ENCODE measurements at places on chromosomes 12 and 14. TPM values are rescaled to one million over a fixed set of nuclear protein-coding genes. Genes with fewer than 3 reads are reported as not detected.

DNA sequence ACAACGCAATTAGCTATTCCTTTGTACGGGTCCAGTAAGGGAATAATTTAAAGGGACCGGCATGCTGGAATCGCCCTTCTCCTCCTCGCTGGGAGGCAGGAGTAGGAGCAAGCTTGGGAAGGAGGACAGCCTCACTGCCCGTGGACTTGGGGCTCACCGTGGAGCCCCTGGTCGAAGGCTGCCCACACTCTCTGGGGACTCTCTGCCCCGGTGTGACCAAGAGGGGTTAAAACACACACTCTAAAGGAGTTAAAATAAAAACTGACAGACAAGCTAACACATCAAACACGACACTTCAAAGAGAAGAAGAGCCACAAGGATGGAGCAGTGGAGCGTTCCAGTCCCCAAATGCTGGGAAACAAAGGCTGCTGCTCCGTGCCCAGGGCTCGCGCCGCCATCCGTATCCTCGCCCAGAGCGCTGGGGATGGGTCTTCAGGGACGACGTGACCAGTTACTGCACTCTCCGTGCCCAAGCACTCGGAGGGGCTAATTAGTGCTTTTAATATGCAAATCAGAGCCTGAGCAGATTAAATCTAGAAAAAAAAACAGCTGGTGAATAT lies 123.3 kb downstream of the PAPOLA start:
- H3K27ac ChIP-seq, result no peak overlapping the region
- H3K36me3 ChIP-seq, result no peaks in the 10 kb centered on the region
- no peaks in the 10 kb centered on the region for H3K4me1 ChIP-seq
- H3K4me3 ChIP-seq, result no peak overlapping the region
- peak; percentile 35 for DNase-seq
- H3K27me3 ChIP-seq, result peaks cover 14% of the 10 kb centered on the region

GRCh38 chr12:69894800-69895383 lies 69.9 kb downstream of the MYRFL start:
- no peak for DNase-seq
- no peak overlapping the region for H3K4me3 ChIP-seq
- H3K36me3 ChIP-seq, result no peaks in the 10 kb centered on the region

- no peaks in the 10 kb centered on the region for H3K27me3 ChIP-seq
- no peaks in the 10 kb centered on the region for H3K36me3 ChIP-seq
- H3K4me3 ChIP-seq, result no peak overlapping the region
- no peak for DNase-seq
- no peak overlapping the region for H3K27ac ChIP-seq
Observed at GRCh38 chr12:74790931-74791330, 253.3 kb downstream of the ATXN7L3B start.

GRCh38 chr12:9064815-9065606 lies 50.7 kb downstream of the A2M start:
- H3K4me3 ChIP-seq, result peak overlapping the region; percentile 83
- peak; percentile 57 for DNase-seq
- peaks cover 11% of the 10 kb centered on the region for H3K4me1 ChIP-seq
- H3K27ac ChIP-seq, result peak overlapping the region; percentile 65

DNA sequence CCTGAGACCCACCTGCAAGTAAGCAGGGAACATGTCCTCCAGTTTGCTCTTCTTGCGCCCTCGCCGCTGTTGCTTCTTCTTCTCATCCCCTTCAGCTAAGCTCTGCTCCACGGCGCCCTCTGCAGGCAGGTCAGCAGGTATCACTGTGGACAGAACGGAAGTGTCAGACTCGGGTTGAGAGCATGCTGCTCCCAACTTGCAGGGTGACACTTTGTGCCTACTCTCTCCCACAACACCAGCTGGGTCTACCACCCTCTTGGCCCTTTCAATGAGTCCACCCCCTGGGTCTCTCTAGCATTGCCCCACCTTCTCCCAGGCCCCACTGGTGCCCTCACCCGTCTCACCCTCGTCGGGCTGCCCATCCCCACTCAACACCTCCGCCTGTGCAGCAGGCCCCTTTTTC lies 16.7 kb downstream of the KMT2D start:
- H3K27ac ChIP-seq, result no peak overlapping the region
- DNase-seq, result peak; percentile 77
- no peak overlapping the region for H3K4me3 ChIP-seq
- no peaks in the 10 kb centered on the region for H3K4me1 ChIP-seq
- H3K27me3 ChIP-seq, result no peaks in the 10 kb centered on the region

DNA sequence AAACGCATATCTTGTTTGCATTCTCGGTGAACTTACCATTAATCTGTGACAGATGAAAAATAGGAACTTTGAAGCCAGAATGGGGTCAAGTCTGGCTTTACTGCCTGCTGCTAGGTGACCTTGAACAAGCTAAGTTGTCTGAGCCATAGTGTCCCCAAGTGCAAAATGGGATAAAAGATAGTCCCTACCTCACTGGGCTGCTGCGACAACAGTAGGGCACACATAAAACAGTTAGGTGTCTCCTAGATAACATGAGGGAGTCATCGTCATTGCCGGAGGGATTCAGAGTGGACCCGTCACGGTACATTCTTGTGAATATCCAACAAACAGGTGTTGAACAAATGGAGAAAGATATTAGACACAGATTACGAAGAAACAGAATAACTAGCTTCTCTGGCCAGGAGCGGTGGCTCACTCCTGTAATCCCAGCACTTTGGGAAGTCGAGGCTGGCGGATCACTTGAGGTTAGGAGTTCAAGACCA lies 71.2 kb downstream of the NINJ2 start:
- no peak overlapping the region for H3K27ac ChIP-seq
- 0 out of 2 replicates have a peak, but pooled peaks cover 4% of the 10 kb centered on the region for H3K27me3 ChIP-seq
- no peak for DNase-seq

DNA sequence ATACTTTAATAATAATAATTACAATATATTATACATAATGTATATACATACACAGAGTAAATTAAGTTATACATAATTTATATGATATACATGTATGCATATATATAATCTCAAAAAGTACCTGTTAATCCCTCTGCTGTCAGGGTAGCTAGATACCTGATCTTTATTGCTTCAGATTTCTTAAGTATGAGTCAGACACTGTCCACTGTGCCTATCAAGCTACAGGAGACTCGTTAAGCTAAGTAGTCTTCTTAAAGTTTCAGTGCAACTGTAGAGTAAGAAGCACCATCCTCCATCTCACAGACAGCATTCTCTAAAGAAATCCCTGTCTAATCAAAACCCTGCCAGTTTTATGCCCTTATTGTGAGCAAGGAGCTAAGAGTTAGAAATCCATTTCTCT lies 428.7 kb downstream of the RERGL start:
- H3K36me3 ChIP-seq, result no peaks in the 10 kb centered on the region
- no peak for DNase-seq
- no peaks in the 10 kb centered on the region for H3K27me3 ChIP-seq
- H3K27ac ChIP-seq, result no peak overlapping the region
- no peaks in the 10 kb centered on the region for H3K4me1 ChIP-seq

- no peaks in the 10 kb centered on the region for H3K36me3 ChIP-seq
- no peaks in the 10 kb centered on the region for H3K4me1 ChIP-seq
- no peak overlapping the region for H3K27ac ChIP-seq
Observed at GRCh38 chr12:61880186-61880585, 380.0 kb upstream of the USP15 start.

GRCh38 chr14:72892103-72892878 lies 1.6 kb downstream of the DPF3 start:
- H3K4me3 ChIP-seq, result peak overlapping the region; percentile 62
- H3K27me3 ChIP-seq, result peaks cover 19% of the 10 kb centered on the region
- no peaks in the 10 kb centered on the region for H3K36me3 ChIP-seq
- no peak for DNase-seq

DNA sequence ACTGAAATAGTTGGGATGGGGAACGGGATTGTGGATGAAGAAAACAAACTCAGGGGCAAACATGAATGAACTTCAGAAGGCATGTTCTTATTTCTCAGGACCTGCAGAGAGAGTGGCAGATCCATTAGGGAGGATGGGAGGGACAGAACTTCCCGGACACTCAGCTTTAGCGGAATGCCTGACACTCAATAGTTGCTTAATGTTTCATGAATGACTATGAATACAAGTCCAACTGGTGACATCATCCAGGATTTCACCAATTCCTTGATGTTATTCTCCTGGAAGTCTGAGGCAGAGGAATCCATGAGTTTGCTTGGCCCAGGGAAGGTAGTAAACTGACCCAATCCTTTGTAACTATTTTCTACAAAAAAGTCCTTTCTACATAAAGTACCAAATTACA lies 37.8 kb upstream of the LRRC10 start:
- H3K36me3 ChIP-seq, result no peaks in the 10 kb centered on the region
- no peak for DNase-seq
- peaks cover 7% of the 10 kb centered on the region for H3K4me1 ChIP-seq
- no peaks in the 10 kb centered on the region for H3K27me3 ChIP-seq
- H3K4me3 ChIP-seq, result no peak overlapping the region

DNA sequence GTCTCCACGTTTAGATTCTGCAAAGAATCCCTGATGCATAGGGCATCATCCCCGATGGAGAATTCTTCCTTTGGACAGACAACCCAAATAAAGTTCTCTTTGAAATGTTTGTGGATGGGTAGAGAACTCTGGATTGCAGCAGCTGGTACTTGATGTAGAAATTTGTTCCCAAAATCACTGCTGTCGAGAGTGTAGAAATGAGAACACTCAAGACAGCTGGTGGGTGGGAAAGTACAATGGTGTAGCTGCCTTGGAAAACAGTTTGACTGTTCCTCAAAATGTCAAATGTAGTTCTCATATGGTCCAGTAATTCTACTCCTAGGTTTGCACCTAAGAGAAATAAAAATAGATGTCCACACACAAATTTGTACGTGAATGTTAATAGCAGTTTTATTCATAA lies 671.5 kb upstream of the TMEM132C start:
- no peaks in the 10 kb centered on the region for H3K4me1 ChIP-seq
- DNase-seq, result no peak
- H3K27ac ChIP-seq, result no peak overlapping the region
- H3K4me3 ChIP-seq, result no peak overlapping the region
- no peaks in the 10 kb centered on the region for H3K36me3 ChIP-seq

DNA sequence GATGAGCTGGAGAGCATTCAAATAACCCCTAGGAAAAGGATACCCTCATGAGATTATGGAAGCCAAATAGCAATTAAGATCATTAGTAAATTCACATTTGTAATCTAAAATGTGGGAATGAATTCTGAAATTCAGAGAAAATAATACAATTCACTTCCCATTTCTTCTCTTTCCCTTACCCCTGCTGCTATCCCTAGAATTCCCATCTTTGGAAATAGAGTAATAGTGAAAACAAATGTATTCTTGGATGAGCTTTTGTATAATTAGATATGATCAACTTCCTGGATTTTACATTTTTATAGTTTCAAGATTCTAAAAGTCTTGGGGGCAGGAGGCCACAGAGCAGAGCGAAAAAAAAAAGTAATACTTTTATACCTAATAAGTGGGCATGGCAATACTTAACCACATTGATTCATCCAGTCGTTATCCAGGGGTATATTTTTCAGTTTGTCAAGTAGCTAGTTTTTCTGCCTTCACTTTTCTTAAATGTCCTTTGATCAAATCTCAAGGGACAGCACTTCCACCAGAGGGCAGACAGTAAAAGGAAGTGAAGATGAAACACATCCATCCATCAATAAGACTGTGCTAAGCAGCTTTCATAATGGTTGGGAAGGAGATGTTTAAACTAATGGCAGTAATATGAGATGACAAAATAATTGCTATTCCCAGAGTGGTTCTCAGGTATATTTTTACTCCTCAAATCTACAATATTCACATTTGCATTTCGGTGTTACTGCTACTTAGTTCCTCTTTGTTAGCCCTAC lies 401.3 kb downstream of the DIO2 start:
- no peaks in the 10 kb centered on the region for H3K4me1 ChIP-seq
- H3K4me3 ChIP-seq, result no peak overlapping the region
- H3K27ac ChIP-seq, result no peak overlapping the region
- DNase-seq, result no peak

DNA sequence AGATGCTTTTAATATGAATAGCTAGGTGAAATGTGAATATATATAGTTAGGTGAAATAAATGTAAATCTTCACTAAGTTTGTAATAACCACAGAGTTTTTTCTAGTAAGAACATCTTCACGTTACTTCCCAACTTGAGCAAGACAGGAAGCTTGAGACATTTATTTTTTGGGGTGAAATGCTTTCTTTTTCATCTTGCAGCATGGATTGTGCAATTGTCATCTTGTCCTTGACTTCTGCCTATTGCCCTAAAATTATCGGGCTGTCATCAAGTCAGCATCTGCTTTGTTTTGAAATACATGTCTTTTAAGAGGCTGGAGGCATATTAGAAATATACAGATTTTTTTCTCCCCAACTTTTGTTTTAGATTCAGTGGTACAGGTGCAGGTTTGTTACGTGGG lies 433.9 kb downstream of the PCNX1 start:
- H3K36me3 ChIP-seq, result no peaks in the 10 kb centered on the region
- no peaks in the 10 kb centered on the region for H3K27me3 ChIP-seq
- H3K27ac ChIP-seq, result no peak overlapping the region
- H3K4me3 ChIP-seq, result no peak overlapping the region
- no peak for DNase-seq
- H3K4me1 ChIP-seq, result no peaks in the 10 kb centered on the region

GRCh38 chr14:64467566-64467965 lies 2.3 kb downstream of the AKAP5 start:
- DNase-seq, result no peak
- H3K27ac ChIP-seq, result no peak overlapping the region
- no peaks in the 10 kb centered on the region for H3K27me3 ChIP-seq
- peaks cover 15% of the 10 kb centered on the region for H3K4me1 ChIP-seq
- H3K4me3 ChIP-seq, result no peak overlapping the region
- H3K36me3 ChIP-seq, result peaks cover 3% of the 10 kb centered on the region

GRCh38 chr12:68290126-68290525 lies 36.7 kb upstream of the IL22 start:
- H3K4me3 ChIP-seq, result no peak overlapping the region
- DNase-seq, result no peak
- no peak overlapping the region for H3K27ac ChIP-seq
- H3K36me3 ChIP-seq, result no peaks in the 10 kb centered on the region
- no peaks in the 10 kb centered on the region for H3K4me1 ChIP-seq
- no peaks in the 10 kb centered on the region for H3K27me3 ChIP-seq

GRCh38 chr14:101054671-101055070 lies 151.1 kb upstream of the RTL1 start:
- no peak overlapping the region for H3K4me3 ChIP-seq
- H3K27ac ChIP-seq, result no peak overlapping the region
- H3K27me3 ChIP-seq, result no peaks in the 10 kb centered on the region

DNA sequence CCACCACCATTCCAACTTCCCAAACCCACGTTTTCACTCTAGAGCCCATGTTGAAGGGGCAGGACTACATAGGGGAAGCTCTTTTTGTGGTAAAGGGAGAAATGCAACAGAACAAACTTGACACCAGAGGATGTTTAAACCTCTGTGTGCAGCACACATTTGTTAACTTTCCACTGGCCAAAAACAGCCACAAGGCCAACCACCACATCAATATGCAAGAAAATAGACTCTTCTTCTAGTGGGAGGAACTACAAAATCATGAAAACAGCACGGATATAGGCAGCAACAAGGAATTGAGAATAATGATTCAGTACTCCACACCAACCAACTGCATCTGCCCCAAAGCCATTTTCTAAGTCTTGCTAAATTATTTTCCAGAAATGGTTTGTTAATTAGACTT lies 66.3 kb upstream of the CEP83 start:
- no peaks in the 10 kb centered on the region for H3K36me3 ChIP-seq
- no peaks in the 10 kb centered on the region for H3K27me3 ChIP-seq
- H3K27ac ChIP-seq, result no peak overlapping the region

The SLC6A12 gene
- total RNA-seq, result not detected

The CCDC197 gene
- total RNA-seq, result not detected

The CEP170B gene
- 5.9 TPM for total RNA-seq

The USP15 gene
- 36.3 TPM for total RNA-seq

The KLHDC1 gene
- 1.3 TPM for total RNA-seq

The ESPL1 gene
- 20.2 TPM for total RNA-seq

The PSMA6 gene
- total RNA-seq, result 306 TPM

The MMP19 gene
- total RNA-seq, result 9.8 TPM

The EEA1 gene
- 49.8 TPM for total RNA-seq

The GALNT16 gene
- total RNA-seq, result not detected

The HAL gene
- total RNA-seq, result 0.18 TPM

The KIF26A gene
- total RNA-seq, result 0.05 TPM

Measured in SJSA1 (cell line).